A673 (cell line): ENCODE measurements at places on chromosomes 6 and 20. TPM values are rescaled to one million over a fixed set of nuclear protein-coding genes. Genes with fewer than 3 reads are reported as not detected.
A peak's percentile ranks its signal among the peaks of the same experiment; 100 is the strongest.

RRAGD gene
- total RNA-seq: 9.5 and 10.6 TPM in 2 replicates

RFX6 gene
- not detected in 2 replicates for total RNA-seq

- no peaks in the 10 kb centered on the region for H3K27me3 ChIP-seq
- no peaks in the 10 kb centered on the region for H3K36me3 ChIP-seq
- H3K4me1 ChIP-seq: no peaks in the 10 kb centered on the region
- H3K27ac ChIP-seq: no peak overlapping the region
- no peak for DNase-seq
- no peak overlapping the region for H3K4me3 ChIP-seq
Observed at GRCh38 chr20:24034820-24035219, 46.2 kb upstream of the GGTLC1 start.

- no peak overlapping the region for H3K4me3 ChIP-seq
- no peak overlapping the region for H3K27ac ChIP-seq
- no peaks in the 10 kb centered on the region for H3K4me1 ChIP-seq
- peak; percentile 10 for DNase-seq
- H3K27me3 ChIP-seq: no peaks in the 10 kb centered on the region
Observed at GRCh38 chr6:84825461-84825860, 61.1 kb upstream of the TBX18 start.

APOM gene
- total RNA-seq: 2.5 and 4.8 TPM in 2 replicates

PRL gene
- total RNA-seq: 0.24 TPM in 1 of 2 replicates, not detected in the other

GRCh38 chr6:107917451-107918375, 40.3 kb downstream of the SEC63 start:
- DNase-seq: no peak
- H3K36me3 ChIP-seq: peaks cover 49% of the 10 kb centered on the region
- no peak overlapping the region for H3K27ac ChIP-seq
- H3K4me1 ChIP-seq: no peaks in the 10 kb centered on the region
- H3K4me3 ChIP-seq: no peak overlapping the region
- H3K27me3 ChIP-seq: no peaks in the 10 kb centered on the region

DNA sequence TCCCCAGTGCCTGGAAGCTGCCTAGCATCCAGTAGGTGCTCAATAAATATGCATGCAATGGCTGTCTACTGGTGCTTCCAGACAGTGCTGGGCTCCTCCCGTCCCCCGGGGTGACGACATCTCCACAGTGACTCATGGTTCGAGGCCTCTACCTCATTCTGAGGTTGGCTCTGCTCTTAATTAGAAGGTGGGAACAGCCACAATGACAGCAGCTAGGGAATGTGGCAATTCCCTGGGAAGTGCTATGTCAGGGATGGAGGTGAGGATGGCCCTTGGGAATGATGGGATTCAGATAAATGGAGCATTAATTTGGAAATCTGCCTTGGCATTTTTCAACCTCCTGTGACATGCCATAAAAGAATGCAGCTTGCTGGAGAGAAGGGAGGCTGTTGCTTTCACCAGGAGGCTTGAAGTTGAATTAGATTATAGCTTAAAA, 43.5 kb upstream of the NFATC2 start:
- no peak for DNase-seq
- no peaks in the 10 kb centered on the region for H3K27me3 ChIP-seq
- H3K36me3 ChIP-seq: no peaks in the 10 kb centered on the region
- H3K4me1 ChIP-seq: no peaks in the 10 kb centered on the region

GRCh38 chr6:83096791-83097190, 29.3 kb downstream of the DOP1A start:
- DNase-seq: no peak
- no peaks in the 10 kb centered on the region for H3K4me1 ChIP-seq
- H3K27ac ChIP-seq: no peak overlapping the region

DNA sequence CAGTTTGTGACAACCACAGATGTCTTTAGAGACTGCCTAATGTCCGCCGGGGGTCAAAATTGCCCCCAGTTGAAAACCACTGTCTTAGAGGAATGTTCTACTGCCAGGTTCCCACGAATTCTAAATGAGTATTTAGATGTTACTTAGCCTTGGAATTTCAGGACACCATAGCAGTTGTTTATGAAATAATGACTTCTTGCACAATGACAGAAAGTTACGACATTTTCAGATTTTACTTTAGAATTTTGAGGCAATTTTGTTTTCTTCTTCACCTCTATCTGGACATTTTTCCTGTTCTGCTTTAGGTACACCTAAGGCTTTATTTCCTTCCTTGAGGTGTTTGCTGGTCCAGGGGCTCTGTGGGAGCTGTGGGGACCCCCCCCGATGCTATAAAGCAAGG, 83.4 kb downstream of the CCDC170 start:
- no peak overlapping the region for H3K4me3 ChIP-seq
- H3K27ac ChIP-seq: no peak overlapping the region
- H3K27me3 ChIP-seq: no peaks in the 10 kb centered on the region
- H3K4me1 ChIP-seq: no peaks in the 10 kb centered on the region

TUBE1 gene
- total RNA-seq: 24.4 and 29.4 TPM in 2 replicates

DNA sequence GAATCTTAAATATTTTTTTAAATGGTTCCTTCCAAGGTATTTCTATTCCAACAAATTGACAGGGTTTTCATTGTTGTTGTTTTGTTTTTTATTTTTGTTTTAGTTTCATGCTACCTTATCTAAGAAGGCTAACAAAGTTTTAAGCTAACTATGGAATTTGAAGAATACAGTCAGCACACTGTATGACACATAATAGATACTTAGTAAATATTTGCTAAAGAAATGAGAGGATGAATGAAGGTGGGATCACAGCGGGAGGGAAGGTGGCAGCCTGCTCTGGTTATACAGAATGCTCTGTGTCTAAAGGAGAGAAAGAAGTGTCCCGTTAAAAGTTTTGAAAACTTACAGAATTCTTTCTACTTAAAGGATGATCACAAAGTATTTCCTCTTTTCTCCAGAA, 43.7 kb upstream of the DST start:
- H3K36me3 ChIP-seq: no peaks in the 10 kb centered on the region
- no peak overlapping the region for H3K27ac ChIP-seq
- peaks cover 18% of the 10 kb centered on the region for H3K4me1 ChIP-seq
- no peak for DNase-seq
- H3K27me3 ChIP-seq: no peaks in the 10 kb centered on the region

CST4 gene
- not detected in 2 replicates for total RNA-seq

WFDC5 gene
- total RNA-seq: not detected in 2 replicates

- no peak overlapping the region for H3K4me3 ChIP-seq
- no peaks in the 10 kb centered on the region for H3K4me1 ChIP-seq
- no peak overlapping the region for H3K27ac ChIP-seq
Observed at GRCh38 chr20:40960521-40960956, 68.1 kb upstream of the TOP1 start.

DAAM2 gene
- total RNA-seq: 4.8 and 5.7 TPM in 2 replicates

DNA sequence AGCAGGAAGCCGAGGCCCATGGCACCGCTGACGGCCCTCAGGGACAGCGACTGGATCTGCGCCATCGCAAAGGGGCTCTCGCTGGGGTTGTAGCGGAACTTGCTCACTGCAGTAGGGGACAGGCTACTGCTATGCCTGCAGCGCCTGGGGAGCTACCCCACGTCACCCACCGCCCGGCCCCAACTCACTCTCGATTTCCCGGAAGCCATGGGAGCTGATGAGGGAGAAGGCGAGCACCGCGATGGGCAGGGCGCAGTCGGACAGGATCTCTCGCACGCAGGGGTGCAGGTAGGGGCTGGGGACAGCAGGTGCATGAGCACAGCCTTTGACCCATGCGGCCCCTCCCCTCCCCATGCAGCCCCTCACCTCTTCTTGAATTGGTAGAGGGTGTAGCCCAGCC, 9.8 kb downstream of the SLC4A11 start:
- no peaks in the 10 kb centered on the region for H3K4me1 ChIP-seq
- no peaks in the 10 kb centered on the region for H3K36me3 ChIP-seq
- H3K4me3 ChIP-seq: no peak overlapping the region
- no peaks in the 10 kb centered on the region for H3K27me3 ChIP-seq

CLIC1 gene
- 371 and 431 TPM in 2 replicates for total RNA-seq

DNA sequence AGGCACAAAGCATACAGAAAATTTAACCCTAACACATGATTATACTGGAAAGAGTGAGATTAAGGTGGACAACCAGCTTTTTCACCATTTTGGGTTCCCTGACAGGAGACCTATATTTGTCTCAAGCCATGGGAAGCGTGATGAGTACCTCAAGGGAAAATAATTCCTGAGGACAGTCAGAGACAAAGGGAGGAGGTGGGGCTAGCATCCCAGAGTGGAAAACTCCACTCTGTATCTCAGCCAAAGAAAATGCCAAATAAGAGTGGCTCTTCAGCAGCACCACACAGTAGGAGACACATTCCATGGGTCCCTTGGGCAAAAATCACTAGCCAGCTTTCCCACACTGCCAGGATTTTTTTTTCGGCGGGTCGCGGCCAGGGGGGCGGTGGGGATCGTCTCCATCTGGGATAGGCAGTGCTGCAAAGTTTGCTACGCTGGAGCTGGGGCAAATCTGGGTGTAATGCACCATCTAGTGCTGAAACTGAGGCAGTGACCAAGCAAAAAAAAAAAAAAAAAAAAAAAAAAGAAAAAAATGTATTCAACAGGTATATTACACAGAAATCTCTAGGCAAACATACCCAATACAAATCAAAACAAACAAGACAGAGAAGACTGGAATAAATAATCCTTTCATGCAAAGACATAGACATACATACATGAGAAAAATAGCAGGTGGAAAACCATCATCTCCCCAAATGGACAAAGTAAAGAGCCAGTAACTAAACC, 77.3 kb upstream of the SLC35F1 start:
- DNase-seq: peak; percentile 71
- H3K4me1 ChIP-seq: no peaks in the 10 kb centered on the region
- no peak overlapping the region for H3K27ac ChIP-seq

BHLHE23 gene
- total RNA-seq: not detected in 2 replicates
